ENCODE measurements at places on chromosomes 7 and 10. TPM values are rescaled to one million over a fixed set of nuclear protein-coding genes. Genes with fewer than 3 reads are reported as not detected.

PRSS37 gene
- not detected for polyA plus RNA-seq

DNA sequence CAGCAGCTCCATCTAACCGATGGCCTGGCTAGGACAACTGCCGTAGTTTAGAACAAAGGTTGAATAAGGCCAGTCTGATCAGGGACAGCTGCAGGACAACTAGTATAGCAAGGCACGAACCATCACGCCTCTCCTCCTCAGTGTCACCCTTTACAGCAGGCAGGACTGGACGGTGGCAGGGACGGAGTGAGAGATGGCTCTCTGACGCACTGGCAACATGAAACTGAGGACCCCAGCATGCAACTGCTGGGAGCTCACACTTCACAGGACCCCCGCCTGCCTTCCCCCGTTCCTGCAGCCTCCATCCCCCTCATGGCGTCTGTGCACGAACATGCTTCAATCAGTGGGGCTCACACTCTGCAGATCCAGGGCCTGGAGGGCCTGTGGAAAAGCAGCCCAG lies 53.7 kb downstream of the ZRANB1 start:
- H3K4me1 ChIP-seq: no peaks in the 10 kb centered on the region
- H3K27me3 ChIP-seq: no peaks in the 10 kb centered on the region
- H3K4me3 ChIP-seq: no peak overlapping the region

DNA sequence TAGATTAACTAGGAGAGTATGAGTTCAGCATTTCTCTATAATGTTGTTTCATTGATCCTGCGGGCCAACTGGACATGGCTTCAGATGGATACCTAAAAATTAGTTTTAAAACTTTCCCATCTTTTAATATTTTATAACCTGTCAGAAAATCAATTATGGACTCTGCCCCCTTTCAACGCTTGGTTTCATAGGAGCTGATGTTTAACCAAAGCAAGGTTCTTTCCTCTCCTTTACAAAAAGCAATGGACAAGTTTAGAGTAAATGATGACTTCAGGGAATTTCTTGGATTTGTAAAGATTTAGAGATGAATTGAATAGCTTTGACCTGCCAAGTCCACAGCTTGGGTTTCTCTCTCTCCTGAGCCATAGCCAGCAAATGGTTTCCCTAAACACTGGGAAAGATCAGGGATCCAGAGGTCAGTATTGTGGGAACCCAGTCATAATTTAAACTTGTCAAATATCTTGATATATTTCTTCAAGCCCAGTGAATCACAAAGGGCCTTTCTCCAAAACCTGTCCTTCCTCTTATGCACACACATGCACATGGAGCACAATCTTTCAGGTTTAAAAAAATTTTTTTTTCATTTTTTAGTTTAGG lies 177.1 kb downstream of the EVX1 start:
- no peaks in the 10 kb centered on the region for H3K36me3 ChIP-seq
- H3K27ac ChIP-seq: no peak overlapping the region
- no peak overlapping the region for H3K4me3 ChIP-seq
- DNase-seq: no peak
- no peaks in the 10 kb centered on the region for H3K27me3 ChIP-seq
- H3K4me1 ChIP-seq: peaks cover 4% of the 10 kb centered on the region

- DNase-seq: no peak
- no peak overlapping the region for H3K4me3 ChIP-seq
- no peaks in the 10 kb centered on the region for H3K27me3 ChIP-seq
- peak overlapping the region; percentile 91 for H3K27ac ChIP-seq
Observed at GRCh38 chr10:121522831-121523230, 75.4 kb downstream of the FGFR2 start.

DNA sequence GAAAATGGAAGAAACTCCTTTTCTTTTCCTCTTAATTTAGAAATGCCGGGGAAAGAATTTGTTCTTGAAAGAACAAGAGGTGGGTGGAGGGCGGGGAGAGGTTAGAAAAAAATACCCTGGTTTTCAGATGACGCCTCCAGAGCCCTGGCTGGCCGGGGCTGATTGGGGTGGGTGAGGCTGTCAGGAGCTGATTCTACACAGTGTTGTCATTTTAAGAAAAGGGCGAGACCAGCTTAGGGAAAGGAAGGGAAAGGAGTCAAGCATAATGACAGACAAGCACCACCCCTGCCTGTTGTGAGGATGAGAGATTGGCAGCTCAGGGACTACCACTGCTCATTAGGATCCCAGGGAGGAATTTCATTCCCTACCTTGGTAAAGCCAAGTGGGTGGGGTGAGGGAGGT lies 9.9 kb upstream of the FAM180A start:
- H3K4me3 ChIP-seq: no peak overlapping the region
- no peaks in the 10 kb centered on the region for H3K4me1 ChIP-seq
- no peaks in the 10 kb centered on the region for H3K36me3 ChIP-seq
- peak overlapping the region; percentile 78 for H3K27ac ChIP-seq
- no peak for DNase-seq

- peaks cover 17% of the 10 kb centered on the region for H3K4me1 ChIP-seq
- no peaks in the 10 kb centered on the region for H3K36me3 ChIP-seq
- DNase-seq: no peak
- peak overlapping the region; percentile 63 for H3K27ac ChIP-seq
- no peaks in the 10 kb centered on the region for H3K27me3 ChIP-seq
- no peak overlapping the region for H3K4me3 ChIP-seq
Observed at GRCh38 chr7:101625031-101625791, 3.9 kb downstream of the MYL10 start.

- H3K27me3 ChIP-seq: no peaks in the 10 kb centered on the region
- DNase-seq: no peak
- no peaks in the 10 kb centered on the region for H3K4me1 ChIP-seq
- no peaks in the 10 kb centered on the region for H3K36me3 ChIP-seq
Observed at GRCh38 chr10:62506371-62506770, 132.2 kb downstream of the ZNF365 start.

- no peak within 1 kb of the TSS for H3K27ac ChIP-seq
- H3K27me3 ChIP-seq: peaks cover 64% of the 10 kb centered on the region
- peak; percentile 93 for DNase-seq
- H3K36me3 ChIP-seq: no peaks in the 10 kb centered on the region
Observed at GRCh38 chr10:25174461-25175230, at the start of gene GPR158. TSS of gene GPR158 (plus strand) at chr10:25175001. CDS start at chr10:25175421, 420 bp downstream.

- H3K36me3 ChIP-seq: no peaks in the 10 kb centered on the region
- no peak overlapping the region for H3K4me3 ChIP-seq
- no peak overlapping the region for H3K27ac ChIP-seq
- H3K4me1 ChIP-seq: peaks cover 18% of the 10 kb centered on the region
Observed at GRCh38 chr10:105146436-105146835, 505.3 kb downstream of the SORCS3 start.

- no peak for DNase-seq
- no peak overlapping the region for H3K27ac ChIP-seq
- H3K4me3 ChIP-seq: no peak overlapping the region
- H3K36me3 ChIP-seq: no peaks in the 10 kb centered on the region
- no peaks in the 10 kb centered on the region for H3K27me3 ChIP-seq
Observed at GRCh38 chr7:80848841-80849240, 70.0 kb downstream of the SEMA3C start.

- no peaks in the 10 kb centered on the region for H3K36me3 ChIP-seq
- no peak overlapping the region for H3K27ac ChIP-seq
- no peak overlapping the region for H3K4me3 ChIP-seq
- H3K27me3 ChIP-seq: no peaks in the 10 kb centered on the region
Observed at GRCh38 chr10:8577686-8578085, 523.2 kb downstream of the GATA3 start.

GRCh38 chr7:47684728-47685127 lies 102.8 kb upstream of the TNS3 start:
- peak overlapping the region; percentile 8 for H3K27ac ChIP-seq
- peaks cover 13% of the 10 kb centered on the region for H3K4me1 ChIP-seq
- DNase-seq: no peak
- no peak overlapping the region for H3K4me3 ChIP-seq
- no peaks in the 10 kb centered on the region for H3K36me3 ChIP-seq
